ENCODE measurements at places on chromosomes 12 and 14. TPM values are rescaled to one million over a fixed set of nuclear protein-coding genes. Genes with fewer than 3 reads are reported as not detected.

The ADCY6 gene
- total RNA-seq, result 51.9 TPM

The CIROP gene
- not detected for total RNA-seq

The TMEM63C gene
- total RNA-seq, result 0.77 TPM

The TMEM179 gene
- total RNA-seq, result not detected

The MMP19 gene
- total RNA-seq, result 30.9 TPM

The KMT2D gene
- 77.8 TPM for total RNA-seq

The LAG3 gene
- 21.8 TPM for total RNA-seq

DNA sequence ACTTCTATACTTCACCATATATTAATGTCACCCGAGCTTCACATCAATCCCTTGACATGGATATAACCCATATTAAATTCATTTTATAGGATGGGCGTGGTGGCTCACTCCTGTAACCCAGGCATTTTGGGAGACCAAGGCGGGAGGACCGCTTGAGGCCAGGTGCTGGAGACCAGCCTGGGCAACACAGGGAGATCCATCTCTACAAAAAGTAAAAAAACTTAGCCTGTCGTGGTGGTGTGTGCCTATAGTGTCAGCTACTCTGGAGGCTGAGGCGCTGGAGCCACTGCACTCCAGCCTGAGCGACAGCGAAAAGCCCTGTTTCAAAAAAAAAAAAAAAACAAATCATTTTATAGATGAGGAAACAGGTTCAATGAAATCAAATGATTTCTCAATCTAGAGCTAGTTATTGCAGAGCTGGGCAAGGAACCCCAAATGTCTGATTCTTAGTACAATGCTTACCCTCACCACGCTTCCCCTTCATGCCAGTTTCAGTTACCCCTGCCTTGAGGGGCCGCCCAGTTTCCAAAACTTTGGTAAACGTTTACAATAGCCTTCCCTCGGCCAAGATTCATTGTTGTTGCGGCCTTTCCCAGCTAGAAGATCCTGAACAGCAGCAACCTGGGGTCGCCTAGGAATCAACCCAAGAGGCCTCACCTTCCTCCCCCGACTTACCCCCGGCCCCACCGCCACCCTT lies 751 bp downstream of the PSMB5 start:
- peaks cover 4% of the 10 kb centered on the region for H3K4me1 ChIP-seq
- H3K27me3 ChIP-seq, result no peaks in the 10 kb centered on the region
- H3K27ac ChIP-seq, result peak overlapping the region; percentile 54
- H3K4me3 ChIP-seq, result peak overlapping the region; percentile 66
- no peaks in the 10 kb centered on the region for H3K36me3 ChIP-seq
- DNase-seq, result no peak

DNA sequence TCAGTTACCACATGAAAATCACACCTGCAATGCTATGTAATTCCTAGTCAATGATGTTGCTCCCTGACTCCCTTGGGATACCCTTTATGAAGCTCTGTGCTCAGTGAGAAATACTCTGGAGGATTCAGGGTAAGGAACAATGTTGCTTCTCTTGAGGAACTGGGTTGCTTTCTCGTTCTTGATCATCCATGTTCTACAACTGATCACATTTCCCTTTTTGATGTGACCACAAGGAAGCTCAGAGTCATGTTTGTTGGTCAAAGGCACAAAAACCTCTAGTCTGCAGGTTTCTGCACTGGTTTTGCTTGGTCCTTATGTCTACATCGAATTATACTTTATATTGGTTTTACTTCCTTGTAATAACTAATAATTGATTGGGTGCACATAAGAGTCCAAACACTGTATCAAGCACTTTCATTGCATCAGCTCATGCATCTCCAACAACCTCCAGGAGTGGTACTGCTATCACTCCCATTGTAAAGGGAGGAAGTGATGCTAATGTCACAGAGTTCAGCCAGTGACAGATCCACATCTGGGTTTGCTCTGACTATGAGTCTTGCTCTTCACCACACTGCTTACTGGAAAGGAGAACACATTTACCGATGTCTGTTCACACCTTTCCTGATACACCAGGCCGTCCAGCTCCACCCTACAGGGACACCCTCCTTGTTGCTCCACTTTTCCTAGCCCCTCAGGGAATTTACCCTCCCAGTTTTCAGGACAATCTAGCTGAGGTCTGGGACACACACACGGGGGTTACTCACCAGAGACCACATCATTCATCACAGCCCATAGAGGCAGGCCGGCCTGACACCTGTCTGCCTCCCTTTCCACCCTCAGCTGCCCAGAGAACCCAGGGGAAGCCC lies 41.0 kb downstream of the CMKLR1 start:
- no peaks in the 10 kb centered on the region for H3K36me3 ChIP-seq
- H3K4me3 ChIP-seq, result no peak overlapping the region
- no peaks in the 10 kb centered on the region for H3K27me3 ChIP-seq

DNA sequence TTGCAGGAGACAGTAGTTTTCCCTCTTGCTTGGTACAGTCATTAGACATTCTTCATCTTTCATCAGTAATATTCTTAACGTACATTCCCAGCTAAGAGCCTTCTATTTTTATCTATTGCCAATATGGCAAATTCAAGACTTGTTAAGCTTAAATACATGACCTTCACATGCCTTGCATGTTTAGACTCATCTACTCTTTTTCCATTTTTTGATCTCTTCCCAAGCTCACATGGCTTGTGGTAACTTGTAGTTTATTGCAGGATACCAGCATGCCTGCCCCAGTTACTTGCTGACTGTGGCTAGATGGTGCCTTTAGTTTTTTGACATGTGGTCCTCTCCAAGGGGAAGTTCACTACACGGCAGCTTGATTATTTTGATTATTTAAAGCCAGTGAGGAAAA lies 729.0 kb downstream of the SLC6A15 start:
- no peaks in the 10 kb centered on the region for H3K36me3 ChIP-seq
- H3K27me3 ChIP-seq, result no peaks in the 10 kb centered on the region
- no peak for DNase-seq
- H3K4me3 ChIP-seq, result no peak overlapping the region

- no peak for DNase-seq
- H3K27ac ChIP-seq, result no peak overlapping the region
- H3K27me3 ChIP-seq, result no peaks in the 10 kb centered on the region
Observed at GRCh38 chr14:65750906-65751305, 338.4 kb downstream of the FUT8 start.

- H3K36me3 ChIP-seq, result no peaks in the 10 kb centered on the region
- H3K27ac ChIP-seq, result no peak overlapping the region
- H3K4me1 ChIP-seq, result no peaks in the 10 kb centered on the region
- H3K4me3 ChIP-seq, result no peak overlapping the region
- H3K27me3 ChIP-seq, result no peaks in the 10 kb centered on the region
- DNase-seq, result peak; percentile 57
Observed at GRCh38 chr14:56422703-56423213, 156.8 kb upstream of the TMEM260 start.

GRCh38 chr12:116122628-116123027 lies 154.9 kb downstream of the MED13L start:
- H3K27ac ChIP-seq, result no peak overlapping the region
- no peaks in the 10 kb centered on the region for H3K27me3 ChIP-seq
- no peaks in the 10 kb centered on the region for H3K36me3 ChIP-seq
- DNase-seq, result no peak

DNA sequence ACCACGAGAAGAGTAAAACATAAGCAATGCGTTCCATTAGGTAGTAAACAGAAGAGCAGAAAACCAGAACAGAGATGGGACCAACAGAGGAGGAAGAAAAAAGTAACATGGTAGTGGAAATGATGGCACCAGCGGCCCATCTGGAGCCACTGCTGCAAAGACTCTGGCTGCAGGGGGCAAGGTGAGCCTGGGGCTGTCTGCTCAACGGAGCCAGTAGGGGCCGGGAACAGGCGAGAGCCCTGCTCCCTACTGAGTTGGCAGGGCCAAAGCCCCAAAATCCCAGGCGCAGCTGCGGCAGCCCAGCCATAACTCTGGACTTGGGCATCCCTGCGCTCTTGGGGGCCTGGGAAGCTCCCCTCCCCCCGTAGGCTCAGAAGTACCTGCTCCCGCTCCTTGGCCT lies 28.5 kb upstream of the PYGL start:
- H3K27ac ChIP-seq, result no peak overlapping the region
- no peaks in the 10 kb centered on the region for H3K36me3 ChIP-seq
- H3K27me3 ChIP-seq, result no peaks in the 10 kb centered on the region
- no peaks in the 10 kb centered on the region for H3K4me1 ChIP-seq

DNA sequence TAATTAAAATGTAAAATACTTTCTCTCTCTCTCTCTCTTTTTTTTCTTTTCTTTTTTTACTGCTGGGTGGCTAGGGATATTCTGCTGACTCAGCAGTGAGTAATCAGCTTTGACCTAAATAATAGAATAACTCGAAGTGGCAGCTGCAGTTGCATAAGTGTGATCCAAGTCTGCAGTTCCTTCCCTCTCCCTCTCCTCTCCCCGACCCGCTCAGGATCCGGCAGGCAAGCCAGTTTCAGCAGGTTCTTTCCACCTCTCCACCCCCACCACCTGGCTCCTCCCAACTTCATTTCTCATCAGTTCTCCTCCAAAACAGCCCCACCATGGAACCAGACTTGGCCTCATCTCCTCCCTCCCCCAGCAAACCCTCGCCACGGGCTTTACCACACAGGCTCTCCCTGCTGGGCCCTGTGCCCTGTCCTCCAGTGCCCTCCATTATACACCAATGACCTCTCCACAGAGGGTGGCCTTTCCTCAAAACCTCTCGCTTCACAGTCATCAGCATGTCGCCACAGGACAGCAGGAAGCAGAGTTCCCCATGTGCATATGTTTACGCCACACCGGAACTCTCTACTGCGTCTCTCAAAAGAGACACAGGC lies 22.4 kb downstream of the SLC7A8 start:
- H3K36me3 ChIP-seq, result no peaks in the 10 kb centered on the region
- no peaks in the 10 kb centered on the region for H3K27me3 ChIP-seq
- DNase-seq, result peak; percentile 73
- peaks cover 5% of the 10 kb centered on the region for H3K4me1 ChIP-seq

DNA sequence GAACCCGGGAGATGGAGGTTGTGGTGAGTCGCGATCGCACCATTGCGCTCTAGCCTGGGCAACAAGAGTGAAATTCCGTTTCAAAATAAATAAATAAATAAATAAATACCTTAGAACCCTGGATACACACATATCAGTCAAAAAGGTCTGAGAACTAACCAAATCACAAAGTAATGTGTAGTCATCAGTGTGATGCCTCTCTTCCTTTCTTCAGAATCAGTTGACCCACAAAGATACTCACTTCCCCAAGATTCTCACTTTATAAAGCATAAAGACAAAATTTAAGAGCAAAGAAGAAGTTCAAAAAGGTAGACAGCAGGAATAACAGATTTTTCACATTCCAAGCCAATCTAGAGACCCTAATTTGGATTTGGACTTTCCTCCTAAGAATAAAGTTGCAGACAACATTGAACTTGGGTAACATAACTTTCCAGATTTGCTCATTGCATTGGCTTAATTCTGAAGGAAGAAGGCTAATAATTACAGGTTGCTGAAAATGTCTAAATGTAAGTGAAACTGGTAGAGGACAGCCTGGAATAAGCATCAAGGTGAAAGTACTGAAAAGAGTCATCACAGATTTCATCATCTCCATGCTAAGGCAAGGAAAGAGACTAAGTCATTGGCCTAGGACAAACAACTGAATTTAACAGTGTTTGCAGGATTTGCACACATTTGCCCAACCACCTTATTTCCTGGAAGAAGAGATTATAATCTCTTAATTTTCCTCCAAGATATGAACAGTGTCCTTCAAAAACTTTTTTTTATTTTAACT lies 17.4 kb downstream of the TMED10 start:
- H3K27me3 ChIP-seq, result no peaks in the 10 kb centered on the region
- H3K27ac ChIP-seq, result no peak overlapping the region
- peaks cover 6% of the 10 kb centered on the region for H3K4me1 ChIP-seq
- no peak for DNase-seq

GRCh38 chr12:43957732-43958372 lies 122.0 kb downstream of the TMEM117 start:
- H3K4me3 ChIP-seq, result no peak overlapping the region
- no peak overlapping the region for H3K27ac ChIP-seq
- no peaks in the 10 kb centered on the region for H3K27me3 ChIP-seq
- H3K4me1 ChIP-seq, result no peaks in the 10 kb centered on the region
- DNase-seq, result no peak
- no peaks in the 10 kb centered on the region for H3K36me3 ChIP-seq

- no peak for DNase-seq
- no peaks in the 10 kb centered on the region for H3K4me1 ChIP-seq
- no peaks in the 10 kb centered on the region for H3K27me3 ChIP-seq
- H3K27ac ChIP-seq, result no peak overlapping the region
- no peaks in the 10 kb centered on the region for H3K36me3 ChIP-seq
Observed at GRCh38 chr14:92460916-92461579, 52.5 kb upstream of the RIN3 start.

DNA sequence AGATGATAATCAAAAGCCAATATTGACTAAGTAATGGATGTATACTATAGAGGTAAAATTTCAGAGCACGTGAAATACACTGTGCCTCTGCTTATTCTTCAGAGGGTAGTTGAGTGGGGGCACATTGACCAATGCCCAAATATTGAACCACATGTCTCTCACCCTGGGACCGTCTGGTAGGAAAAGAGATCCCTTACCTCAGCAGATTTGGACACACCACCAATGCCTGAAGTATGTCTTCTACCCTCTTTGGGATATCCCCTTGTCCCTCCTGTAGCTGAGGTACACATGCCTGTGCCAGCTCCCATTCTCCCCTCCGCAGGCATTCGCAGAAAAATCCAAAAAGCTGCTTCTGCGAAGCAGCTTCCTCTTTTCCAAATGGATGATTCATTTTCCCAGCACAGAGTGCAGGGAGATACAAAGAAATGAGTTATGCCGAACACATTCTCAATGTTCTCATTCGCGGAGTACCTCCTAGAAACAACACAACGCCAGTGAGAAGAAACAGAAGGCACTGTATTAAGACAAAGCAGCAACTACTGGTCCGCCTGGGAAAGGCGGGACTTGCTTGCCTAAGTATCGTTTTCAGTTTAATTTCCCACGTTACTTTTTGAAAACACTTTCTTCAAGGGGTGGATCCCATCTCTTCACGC lies 691 bp downstream of the ZFYVE26 start:
- no peaks in the 10 kb centered on the region for H3K36me3 ChIP-seq
- no peak for DNase-seq
- peaks cover 5% of the 10 kb centered on the region for H3K4me1 ChIP-seq
- no peak overlapping the region for H3K27ac ChIP-seq

- DNase-seq, result no peak
- H3K27ac ChIP-seq, result no peak overlapping the region
- no peaks in the 10 kb centered on the region for H3K36me3 ChIP-seq
Observed at GRCh38 chr12:14959463-14959862, 1.9 kb downstream of the ARHGDIB start.

DNA sequence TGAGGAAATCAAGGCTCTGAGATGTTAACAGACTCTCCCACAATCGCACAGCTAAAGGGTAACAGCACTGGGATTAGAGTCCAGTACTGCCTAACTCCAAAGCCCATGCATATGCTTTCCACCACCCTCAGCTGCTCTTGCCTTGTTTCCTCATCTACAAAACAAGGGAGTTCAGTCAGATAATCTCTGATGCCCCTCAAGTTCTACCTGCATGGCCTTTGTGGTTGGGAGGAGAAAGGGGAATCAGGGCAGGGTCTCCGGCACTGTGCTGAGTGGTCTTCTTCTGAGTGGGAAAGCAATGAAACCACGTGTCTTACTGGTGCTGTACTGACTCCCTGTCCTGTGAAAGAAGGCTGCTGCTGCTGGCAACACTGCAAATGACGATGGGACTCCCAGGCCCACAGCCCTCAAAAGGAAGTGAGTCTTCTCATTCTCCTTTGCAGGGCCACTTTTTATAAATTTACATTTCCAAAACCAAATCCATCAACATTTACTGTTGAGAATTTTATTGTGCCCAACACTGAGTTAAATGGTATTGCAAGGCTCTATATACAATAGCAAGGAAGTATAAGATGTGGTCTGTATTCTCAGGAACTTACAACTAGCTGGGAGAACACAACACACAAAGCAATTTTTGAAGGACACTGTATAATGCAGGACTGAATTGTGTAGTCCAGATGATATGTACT lies 19.7 kb upstream of the DUSP16 start:
- H3K36me3 ChIP-seq, result no peaks in the 10 kb centered on the region
- no peaks in the 10 kb centered on the region for H3K4me1 ChIP-seq
- no peak overlapping the region for H3K27ac ChIP-seq
- no peak for DNase-seq
- no peak overlapping the region for H3K4me3 ChIP-seq
